ENCODE measurements at places on chromosomes 12 and 14.

DNA sequence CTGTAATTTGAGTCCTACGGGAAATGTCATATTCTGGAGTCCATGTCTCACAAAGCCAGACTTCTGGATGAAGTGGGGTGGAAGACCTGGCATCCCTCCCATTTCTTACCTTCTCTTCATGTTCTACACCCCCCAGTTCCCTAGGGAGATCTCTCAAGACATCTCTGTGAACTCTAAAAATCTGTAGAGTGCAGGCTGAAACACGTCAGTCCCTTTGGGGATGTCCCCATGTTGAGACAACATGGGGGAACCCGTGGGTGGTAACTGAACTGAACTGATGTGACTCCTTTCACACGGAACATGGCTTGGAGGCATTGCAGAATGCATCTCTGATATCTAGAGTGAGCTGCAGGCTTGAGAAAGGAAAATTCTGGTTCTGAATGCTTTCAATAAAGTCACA lies 15.2 kb downstream of the SERPINA12 start:
- DNase-seq: no peak

DNA sequence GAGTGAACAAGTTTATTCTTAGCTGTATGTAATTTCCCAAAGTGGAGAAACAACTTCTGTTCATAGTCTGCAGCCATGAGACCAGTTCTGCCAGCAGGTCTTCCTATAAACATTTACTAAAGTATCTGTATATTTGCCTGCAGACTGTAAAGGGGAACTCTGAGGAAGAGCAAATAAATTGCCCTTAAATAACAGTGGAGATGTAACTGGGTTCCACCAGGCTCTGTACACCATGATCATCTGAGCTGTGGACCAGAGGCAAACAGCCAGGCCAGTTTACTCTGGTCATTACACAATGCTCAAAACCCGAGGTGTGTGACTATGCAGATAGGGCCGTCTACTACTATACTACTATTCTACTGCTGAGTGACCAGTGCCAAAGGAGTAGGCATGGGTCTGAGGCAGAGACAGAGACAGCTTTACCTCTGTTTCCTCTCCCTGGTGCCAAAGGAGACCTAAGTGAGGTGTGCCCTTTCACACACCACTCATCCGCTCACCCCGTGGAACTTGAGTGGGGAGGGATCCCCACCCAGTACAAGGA lies 21.1 kb upstream of the CERS5 start:
- DNase-seq: no peak

DNA sequence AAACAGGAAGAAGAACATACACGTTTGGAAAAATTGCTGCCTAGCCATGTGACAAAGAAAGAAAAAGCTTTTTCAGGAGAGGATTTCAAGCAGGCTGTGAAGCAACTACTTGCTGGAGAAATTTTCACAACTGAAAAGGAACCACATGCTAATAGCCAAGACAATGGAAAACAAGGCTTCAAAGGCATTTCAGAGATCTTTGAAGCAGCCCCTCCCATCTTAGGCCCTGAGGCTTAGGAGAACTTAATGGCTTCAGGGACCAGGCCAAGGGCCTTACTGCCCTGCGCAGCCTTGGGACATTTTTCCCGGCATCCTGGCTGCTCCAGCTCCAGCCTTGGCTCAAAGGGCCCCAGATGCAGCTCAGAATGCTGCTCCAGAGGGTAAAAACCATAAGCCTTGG lies 255.9 kb upstream of the ARID2 start:
- DNase-seq: no peak

DNA sequence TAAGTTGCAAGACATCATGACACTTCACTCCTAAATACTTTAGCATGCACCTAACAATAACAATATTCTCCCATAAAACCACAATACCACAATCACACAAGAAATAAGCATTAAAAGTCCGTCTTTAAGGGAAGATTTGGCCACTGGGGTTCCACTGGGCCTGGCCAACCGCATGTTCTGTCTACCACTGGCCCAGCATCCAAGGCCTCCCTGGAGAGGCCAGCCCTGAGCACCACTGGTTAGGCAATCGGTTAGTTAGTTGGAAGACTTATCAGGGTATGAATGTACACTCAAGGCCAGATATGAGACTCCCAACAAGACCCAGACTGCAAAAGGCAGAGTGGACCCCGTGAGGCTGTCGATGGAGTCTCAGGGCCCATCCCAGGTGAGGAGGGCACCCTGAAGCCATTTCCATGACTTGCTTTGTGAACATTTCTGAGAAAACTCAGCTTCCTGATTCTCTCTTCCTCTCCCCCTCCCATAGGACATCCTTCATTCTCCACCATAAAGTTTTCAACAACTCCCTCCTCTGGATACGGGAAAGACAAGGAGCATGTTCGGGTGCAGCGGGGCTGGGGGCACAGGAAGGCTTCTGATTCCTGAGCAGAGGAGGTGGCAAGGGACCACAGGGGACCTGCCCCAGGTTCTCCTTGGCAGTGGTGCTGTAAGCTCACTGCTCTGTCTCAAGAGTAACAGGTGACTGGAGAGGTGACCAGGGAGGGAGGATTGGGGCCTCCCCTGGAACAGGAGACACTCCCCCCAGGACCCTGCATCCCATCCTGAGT lies 5.9 kb downstream of the PXN start:
- DNase-seq: no peak

- DNase-seq: no peak
Measured at GRCh38 chr14:62420847-62421246, 624.4 kb downstream of the KCNH5 start.

GRCh38 chr14:61652526-61653262 lies 42.6 kb upstream of the HIF1A start:
- DNase-seq: no peak

DNA sequence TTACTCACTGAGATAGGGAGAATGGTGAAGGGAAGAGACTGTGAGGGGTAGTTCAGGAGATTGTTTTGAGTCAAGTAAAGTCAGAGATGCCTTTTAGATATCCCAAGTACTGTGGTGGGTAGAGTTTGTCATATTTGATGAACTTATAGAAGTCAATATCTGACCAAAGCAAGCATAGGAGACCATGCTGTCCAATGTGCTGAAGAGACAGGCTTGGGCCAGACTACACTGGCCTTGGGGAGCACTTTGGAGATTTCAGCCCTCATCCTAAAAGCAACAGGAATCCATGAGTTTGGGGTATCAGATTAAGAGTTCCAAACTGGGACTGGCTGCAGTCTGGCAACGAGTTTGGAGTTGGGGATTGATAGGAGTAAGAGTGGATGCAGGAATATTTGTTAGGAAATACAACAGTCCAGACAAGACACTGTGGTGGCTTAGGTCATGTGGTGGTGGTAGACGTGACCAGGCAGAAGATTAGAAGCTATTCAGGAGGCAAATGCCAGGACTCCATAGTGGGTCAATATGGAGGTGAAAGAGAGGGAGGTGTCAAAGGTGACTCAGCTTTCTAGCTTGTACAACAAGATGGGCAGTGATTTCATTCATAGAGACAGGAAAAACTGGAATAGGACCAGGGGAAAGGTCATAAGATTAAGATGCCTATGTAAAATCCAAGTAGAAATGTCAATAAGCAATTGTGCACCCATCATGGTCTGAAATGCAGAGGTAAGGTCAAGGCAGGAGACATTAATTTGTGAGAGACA lies 81.9 kb downstream of the FAR2 start:
- no peak for DNase-seq

GRCh38 chr12:105723494-105723893 lies 393.0 kb downstream of the C12orf75 start:
- no peak for DNase-seq

- no peak for DNase-seq
Measured at GRCh38 chr12:94427501-94428381, 31.9 kb downstream of the CEP83 start.

DNA sequence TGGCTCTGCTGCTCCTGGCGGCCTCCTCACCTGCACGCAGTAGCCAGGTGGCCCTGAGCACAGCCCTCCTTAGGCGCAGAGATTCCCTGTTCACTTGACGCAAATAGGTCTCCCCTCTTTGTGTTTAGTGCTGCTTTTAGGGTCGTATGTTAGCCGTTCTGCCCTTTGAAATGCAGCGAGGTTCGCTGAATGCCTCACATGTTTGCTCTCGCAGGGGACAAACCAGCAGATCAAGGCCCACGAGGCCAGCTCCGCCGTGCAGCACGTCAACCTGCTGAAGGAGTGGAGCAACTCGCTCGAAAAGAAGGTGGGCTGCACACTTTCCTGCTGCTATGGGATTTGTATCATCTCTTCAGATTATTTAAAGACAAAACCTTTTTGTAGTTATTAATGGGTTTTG lies 31.4 kb upstream of the AMN start:
- no peak for DNase-seq

- DNase-seq: no peak
Measured at GRCh38 chr14:88590173-88590572, 27.3 kb downstream of the ZC3H14 start.

DNA sequence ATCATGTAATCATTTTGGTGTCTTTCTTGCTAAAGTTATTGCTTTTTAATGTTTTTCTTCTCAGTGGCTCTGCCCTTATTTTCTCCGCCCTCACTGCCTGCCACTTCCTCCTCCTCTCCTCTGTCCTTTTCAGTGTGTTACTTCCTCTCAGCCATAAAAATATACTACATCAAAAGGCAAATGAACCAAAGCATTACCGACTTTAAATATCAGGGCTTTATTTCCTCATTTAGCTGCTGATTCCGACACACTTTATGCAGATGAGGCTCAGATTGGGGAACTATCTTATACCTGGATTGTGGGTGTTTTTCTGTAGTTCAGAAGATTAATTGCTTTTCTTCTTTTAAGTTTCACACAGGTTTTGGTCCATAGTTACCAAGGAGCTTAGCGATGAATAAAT lies 118.1 kb downstream of the CMAS start:
- DNase-seq: no peak

DNA sequence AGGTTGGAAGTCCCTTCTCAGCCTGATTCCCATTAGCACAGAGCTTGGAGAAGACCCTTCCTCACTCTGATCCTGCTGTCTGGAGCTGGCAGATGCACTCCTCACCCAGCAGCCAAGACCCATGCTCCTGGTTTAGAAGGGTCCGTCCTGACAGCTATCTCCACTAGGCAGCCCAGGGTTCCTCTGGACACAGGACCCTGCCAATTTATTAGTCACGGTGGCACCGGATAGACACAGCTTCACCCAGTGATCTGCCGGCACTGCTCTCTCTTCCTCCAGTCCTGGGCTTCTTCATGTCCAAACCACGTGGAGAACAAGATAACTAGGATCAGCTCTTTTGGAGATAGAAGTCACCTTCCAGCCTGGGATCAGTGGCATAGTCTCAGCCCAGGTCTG lies 26.2 kb upstream of the TCL1B start:
- no peak for DNase-seq

- peak; percentile 85 for DNase-seq
Measured at GRCh38 chr14:55579724-55580469, at the start of gene KTN1. Gene KTN1 (plus strand): TSS chr14:55580207. CDS start chr14:55612049, 31,842 bp downstream.

GRCh38 chr14:63287666-63288483 lies 30.9 kb downstream of the GPHB5 start:
- DNase-seq: no peak

- DNase-seq: no peak
Measured at GRCh38 chr14:77582511-77582910, 33.9 kb downstream of the SPTLC2 start.

- DNase-seq: no peak
Measured at GRCh38 chr12:6606331-6607131, 648 bp downstream of the CHD4 start.

- no peak for DNase-seq
Measured at GRCh38 chr14:103019826-103020225, 37.5 kb downstream of the CDC42BPB start.

DNA sequence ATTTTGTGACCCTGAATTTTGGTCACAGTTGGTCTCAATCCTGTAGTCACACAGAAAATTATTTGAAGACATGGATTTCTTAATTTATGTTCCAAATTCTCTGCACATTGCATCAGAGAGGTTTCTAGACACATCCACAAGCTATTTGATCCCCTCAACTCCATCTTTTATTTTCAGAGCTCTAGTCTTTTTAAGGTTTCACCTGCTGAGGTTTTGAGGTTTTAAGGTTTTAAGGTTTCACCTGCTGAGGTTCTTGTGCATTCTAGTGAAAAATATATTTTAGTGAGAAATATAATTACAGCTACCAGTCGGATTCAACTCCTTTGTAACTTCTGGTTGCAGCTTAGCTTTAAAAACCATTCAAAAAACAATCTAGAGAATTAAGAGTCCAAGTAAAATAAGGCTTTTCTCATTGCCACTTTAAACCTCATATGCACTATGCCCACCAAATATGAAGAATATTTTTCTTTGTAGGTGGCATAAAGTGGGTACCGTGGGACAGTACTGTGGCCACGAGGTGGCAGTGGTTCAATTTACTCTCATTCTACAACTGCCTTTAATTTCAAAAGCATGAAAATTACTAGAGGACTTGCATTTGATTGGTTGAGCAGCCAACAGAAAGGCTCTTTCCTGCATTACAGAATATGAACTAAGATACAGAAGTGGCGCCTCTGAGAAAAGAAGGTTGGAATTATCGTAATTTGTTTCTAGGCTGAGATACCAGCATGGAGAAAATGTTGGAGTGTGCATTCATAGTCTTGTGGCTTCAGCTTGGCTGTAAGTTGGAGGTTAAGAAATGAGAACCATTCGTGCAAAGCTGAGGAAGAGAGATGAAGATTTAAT lies 366.5 kb upstream of the OR4E1 start:
- peak; percentile 12 for DNase-seq

DNA sequence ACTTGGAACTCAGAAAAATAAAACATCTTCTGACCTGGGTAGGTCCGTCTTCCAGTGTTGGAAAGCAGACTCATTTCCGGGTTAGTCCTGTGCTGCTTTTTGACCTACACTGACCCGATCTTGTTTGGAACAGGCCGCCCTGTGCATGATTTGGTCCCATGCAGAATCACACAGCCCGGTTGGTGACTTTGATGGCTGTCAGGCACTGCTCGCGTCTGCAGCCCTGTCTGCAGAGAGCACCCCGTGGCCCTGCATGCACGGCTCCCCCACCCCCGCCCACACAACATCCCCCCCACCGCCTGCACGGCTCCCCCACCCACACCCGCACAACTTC lies 31.6 kb downstream of the PACS2 start:
- no peak for DNase-seq

- no peak for DNase-seq
Measured at GRCh38 chr12:94099632-94100031, 48.7 kb upstream of the PLXNC1 start.
